Bronchial epithelial cell (primary cell): ENCODE measurements at places on chromosomes 11 and 22.

- DNase-seq: peak; percentile 47
Measured at GRCh38 chr11:13143486-13144297, 133.9 kb upstream of the BMAL1 start.

DNA sequence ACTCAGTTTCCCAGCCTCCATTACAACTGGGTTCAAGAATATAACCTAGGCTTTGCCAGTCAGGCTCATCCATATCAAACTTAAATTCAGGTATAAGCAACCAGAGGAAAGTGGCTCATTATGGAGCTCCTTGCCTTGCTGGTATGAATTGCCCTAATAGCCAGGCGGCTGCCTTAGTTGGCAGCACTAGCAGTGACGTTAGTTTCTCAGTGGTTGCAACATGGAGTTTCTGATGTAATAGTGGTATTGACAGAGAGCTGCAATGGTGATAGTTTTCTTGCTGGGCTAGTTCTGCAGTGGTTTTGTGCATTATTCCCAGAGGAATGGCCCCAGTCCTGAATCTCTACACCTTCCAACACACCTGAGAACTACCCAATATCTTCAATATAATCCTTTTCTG is 3.8 kb upstream of the TMEM123 start:
- peak; percentile 73 for DNase-seq

GRCh38 chr11:17898782-17899181 is 114.1 kb downstream of the SERGEF start:
- peak; percentile 33 for DNase-seq

DNA sequence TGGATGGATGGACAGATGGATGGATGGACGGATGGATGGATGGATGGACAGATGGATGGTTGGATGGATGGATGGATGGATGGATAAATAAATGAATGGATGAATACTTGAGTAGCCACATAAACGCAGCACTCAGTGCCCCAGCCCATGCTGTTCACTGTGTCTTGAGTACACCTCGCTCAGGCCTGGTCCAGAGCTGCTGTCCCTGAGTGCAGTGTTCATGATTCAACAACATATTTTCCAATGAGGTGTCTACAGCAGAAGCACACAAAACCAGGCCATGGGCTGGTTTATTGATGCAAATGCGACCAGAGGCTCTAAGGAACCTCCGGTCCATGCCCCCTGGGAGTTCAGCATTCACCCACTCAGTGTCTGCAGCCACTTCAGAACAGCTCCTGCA is 584.3 kb downstream of the BRD1 start:
- no peak for DNase-seq

DNA sequence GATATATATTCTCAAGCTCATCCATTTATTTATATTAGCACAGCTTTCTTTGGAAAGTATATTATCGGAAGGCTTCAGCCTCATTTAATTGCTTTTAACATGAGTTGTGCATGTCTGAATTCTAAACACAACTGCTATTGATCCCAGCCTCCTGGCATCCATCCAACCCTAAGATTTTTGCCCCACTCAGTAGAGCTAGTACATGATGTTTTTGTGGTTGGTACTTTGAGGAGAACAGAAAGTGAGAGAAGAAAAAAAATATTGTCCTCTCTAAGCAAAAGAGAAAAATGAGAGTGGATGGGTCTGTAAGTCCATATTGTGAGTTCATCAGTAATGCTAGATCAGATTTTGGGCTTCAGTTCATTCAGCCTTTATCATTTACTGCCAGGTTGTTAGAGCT is 198.7 kb downstream of the DDX10 start:
- no peak for DNase-seq

- no peak for DNase-seq
Measured at GRCh38 chr11:30455025-30455424, 131.1 kb downstream of the MPPED2 start.

DNA sequence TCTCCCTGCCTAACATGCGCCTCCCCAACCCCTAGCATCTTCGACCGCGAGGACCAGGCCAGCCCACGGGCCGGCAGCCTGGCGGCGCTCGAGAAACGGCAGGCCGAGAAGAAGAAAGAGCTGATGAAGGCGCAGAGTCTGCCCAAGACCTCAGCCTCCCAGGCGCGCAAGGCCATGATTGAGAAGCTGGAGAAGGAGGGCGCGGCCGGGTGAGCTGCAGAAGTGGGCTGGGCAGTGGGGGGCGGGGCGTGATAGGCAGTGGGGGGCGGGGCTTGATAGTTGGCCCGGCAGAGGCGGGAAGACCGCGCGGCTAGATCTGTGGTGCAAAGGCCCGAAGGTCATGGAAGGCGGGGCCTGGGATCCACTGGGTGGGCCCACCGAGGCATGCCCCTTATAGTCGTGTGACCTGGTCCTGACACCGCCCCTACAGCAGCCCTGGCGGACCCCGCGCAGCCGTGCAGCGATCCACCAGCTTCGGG is 8.7 kb downstream of the SELENOM start:
- DNase-seq: no peak

- DNase-seq: no peak
Measured at GRCh38 chr11:110675548-110675947, 36.7 kb downstream of the ARHGAP20 start.

DNA sequence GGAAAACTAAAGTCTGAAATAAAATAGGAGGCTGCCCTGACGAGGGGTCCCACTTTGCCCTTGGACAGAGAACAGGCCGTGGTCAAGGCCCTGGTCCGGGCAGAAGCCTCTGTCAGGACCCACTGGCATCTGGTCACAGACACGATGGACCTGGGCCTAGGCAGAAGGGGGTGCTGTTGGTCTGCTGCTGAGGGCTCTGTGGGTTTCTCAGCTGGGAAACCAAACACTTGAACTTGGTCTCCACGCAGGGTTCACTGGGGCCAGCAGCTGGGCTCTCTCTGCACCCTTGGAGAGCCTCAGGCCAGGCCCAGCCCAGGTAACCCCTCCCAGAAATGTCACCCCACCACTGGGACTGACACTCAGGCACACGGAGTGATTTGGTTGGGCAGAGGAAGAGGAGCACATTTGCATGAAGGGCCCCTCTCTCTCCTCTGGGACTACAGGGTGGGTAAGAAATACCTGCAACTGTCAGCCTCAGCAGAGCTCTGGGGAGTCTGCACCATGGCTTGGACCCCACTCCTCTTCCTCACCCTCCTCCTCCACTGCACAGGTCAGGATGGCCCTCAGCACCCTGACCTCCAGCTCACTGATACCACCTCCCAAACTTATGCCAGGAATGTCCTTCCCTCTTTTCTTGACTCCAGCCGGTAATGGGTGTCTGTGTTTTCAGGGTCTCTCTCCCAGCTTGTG is 48.1 kb upstream of the TOP3B start:
- no peak for DNase-seq

DNA sequence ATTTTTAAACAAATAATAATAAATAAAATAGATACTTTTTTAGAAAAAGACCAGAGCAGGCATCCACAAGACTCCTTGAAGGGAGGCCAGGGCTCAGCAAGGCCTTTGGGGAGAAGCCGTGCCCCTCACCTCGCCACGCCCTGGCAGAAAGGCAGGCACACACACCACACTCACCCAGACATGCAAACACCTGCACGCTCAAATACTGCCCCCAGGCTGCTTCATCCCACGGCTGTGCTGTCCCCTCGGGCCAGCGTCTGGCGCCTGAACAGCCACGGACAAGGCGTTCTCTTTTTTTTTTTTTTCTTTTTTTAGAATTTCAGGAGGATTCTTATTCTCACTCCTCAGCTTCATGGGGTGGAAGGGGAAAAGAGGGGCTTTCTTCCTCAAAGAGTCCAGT is 1.5 kb downstream of the FADS3 start:
- no peak for DNase-seq

DNA sequence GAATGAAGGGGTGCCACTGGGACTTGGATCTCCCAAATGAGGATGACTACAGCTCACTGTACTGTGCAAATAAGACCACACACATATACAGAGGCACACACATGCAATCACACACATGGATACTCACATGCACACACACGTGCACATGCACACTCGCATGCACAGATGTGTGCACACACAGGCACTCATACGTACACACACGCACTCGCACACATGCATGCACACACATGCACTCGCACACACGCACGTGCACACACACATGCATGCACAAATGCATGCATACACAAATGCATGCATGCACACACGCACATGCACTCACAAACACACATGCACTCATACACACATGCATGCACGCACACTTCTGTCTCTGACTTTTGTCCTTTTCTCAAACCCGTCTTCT is 36.0 kb downstream of the TECTA start:
- no peak for DNase-seq

- DNase-seq: no peak
Measured at GRCh38 chr11:23134627-23135026, 274.4 kb upstream of the CCDC179 start.

- peak; percentile 99 for DNase-seq
Measured at GRCh38 chr11:34653851-34654482, 33.1 kb downstream of the EHF start.

DNA sequence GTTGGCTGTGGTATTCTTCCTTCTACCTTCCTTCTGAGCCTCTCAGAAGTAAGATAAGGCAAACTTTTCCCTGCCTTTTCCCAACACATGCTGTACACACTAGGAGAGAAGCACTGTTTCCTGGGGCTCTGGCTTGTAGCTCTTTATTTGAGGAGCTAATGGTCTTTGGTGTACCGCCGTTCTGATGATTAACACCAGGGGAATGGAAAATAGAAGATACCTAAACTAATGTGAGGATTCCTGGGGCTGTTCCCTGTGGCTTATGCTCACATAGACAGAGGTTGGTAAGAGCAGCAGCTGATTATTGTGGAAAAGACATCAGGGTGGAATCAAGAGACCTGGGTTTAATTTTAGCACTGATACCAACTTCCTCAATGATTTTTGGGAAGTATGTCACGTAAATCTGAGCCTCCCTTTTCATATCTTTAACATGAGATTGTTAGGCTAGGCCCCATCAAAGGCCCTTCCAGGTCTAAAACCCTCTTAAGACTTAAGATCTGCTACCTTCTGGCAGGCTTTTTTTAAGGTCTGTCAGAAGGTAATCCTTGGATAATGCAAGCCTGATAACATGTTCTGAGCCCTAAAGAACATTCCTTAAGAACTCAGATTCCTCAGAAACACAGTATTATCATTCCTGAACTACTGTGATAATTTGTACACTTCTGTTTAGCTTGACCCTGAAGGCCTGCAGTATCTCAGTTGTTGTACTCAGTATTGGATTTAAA is 24.8 kb upstream of the RCE1 start:
- no peak for DNase-seq

- no peak for DNase-seq
Measured at GRCh38 chr11:106280036-106280435, 202.6 kb downstream of the AASDHPPT start.

- DNase-seq: no peak
Measured at GRCh38 chr22:49873228-49873940, 19.7 kb downstream of the ZBED4 start.

- DNase-seq: peak; percentile 29
Measured at GRCh38 chr22:27534720-27535125, 266.8 kb downstream of the MN1 start.

GRCh38 chr11:113261709-113262475 is 52.5 kb upstream of the TTC12 start:
- no peak for DNase-seq

GRCh38 chr11:16792426-16792825 is 54.0 kb downstream of the C11orf58 start:
- no peak for DNase-seq

DNA sequence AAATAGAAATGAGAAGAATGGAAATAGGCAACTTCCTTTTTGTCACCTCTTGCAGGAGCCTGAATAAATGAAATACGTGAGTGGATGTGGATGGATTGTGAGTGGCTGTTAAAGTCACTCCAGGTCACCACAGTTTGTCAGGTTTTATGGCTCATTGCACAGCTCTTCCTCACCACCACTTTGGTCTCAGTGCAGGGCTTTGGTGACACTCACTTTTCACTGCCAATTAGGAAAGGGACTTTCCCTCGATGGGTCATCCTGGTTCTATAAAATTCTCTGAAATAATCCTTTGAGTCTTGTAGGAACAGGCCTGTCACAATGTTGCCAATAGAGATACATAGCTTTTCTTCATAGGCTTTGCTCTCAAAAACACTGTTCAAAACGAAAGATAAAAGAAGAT is 172.4 kb upstream of the C11orf87 start:
- peak; percentile 18 for DNase-seq

DNA sequence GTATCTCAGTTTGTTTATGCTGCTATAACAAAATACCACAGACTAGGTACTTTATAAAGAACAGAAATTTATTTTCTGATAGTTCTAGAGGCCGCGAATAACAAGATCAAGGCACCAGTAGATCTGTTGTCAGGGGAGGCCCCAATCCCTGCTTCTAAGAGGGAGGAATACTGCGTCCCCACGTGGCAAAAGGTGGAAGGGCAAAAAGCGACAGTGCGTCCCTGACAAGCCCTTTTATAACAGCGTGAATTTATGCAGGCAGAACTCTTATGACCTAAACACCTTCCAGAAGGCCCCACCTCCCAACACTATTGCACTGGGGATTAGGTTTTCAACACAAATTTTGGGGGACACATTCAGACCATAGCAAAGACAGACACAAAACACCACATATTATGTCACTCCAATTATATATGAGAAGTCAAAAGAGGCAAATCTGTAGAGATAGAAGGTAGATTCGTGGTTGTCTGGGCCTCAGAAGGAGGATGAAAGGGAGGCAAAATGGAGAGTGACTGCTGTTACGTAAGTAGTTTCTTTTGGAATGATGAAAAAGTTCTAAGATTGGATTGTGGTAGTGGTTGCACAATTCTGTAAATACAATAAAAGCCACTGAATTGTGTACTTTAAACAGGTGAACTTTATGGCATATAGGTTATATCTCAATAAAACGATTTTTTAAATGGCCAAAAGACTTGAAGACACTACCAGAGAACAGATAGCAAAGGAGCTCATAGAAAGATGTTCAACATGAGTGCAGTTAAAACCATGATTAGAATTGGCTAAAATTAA is 30.1 kb upstream of the TNRC6B start:
- DNase-seq: no peak

GRCh38 chr11:16749666-16750065 is 11.2 kb downstream of the C11orf58 start:
- DNase-seq: no peak

- DNase-seq: peak; percentile 66
Measured at GRCh38 chr11:60164550-60165075, 18.3 kb downstream of the MS4A6A start.

GRCh38 chr11:20621679-20622078 is 22.3 kb downstream of the SLC6A5 start:
- DNase-seq: no peak

DNA sequence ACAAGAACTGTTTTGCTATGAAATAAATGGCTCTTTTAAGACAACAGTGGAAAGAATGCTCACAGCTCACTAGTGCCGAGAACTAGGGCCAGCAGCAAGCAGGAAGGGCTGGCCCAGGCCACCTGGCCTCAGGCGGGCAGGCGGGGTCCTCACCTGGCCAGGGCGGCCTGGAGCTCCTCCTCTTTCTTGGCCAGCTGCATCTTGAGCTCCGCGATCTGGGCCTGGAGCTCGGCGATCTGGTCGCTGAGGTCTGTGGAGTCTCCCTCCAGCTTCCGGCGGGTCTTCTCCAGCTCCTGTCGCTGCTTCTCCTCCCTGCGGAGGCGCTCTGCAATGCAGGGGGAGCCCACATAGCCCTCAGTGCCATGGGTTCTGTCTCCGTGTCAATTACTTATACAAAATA is 43.8 kb downstream of the APOL1 start:
- no peak for DNase-seq
